ENCODE measurements at places on chromosomes 12 and 14.

DNA sequence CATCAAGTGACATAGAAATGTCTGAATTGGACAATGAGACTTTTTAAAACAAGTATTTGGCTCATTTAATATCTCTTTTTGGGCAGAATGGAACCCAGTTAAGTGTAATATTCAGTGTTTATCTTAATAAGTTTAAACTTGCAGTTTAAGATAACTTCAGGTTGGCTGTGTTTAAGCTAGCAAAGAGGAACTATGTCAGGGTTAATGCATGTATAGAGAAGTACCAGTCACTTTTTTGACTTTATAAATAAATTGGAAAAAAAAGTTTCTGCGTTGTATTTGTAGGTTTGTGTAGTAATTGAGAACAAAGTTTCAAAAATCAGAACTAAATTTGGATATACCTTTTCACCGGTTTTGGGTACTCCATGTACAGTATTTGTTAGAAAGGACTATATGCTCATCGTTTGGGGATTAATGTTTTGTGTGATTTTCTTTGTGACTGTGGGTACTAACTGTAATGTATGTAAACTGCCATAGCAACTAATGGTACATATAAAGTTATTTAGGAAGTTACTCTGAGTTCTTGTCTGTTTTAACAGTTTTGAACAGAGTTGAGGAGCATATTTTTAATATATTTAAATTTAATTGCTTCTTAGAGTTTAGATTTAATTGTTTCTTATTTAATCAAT is 4.5 kb downstream of the HMGA2 start:
- DNase-seq, result no peak

- DNase-seq, result no peak
Observed at GRCh38 chr14:53153702-53154112, 584 bp upstream of the DDHD1 start.

DNA sequence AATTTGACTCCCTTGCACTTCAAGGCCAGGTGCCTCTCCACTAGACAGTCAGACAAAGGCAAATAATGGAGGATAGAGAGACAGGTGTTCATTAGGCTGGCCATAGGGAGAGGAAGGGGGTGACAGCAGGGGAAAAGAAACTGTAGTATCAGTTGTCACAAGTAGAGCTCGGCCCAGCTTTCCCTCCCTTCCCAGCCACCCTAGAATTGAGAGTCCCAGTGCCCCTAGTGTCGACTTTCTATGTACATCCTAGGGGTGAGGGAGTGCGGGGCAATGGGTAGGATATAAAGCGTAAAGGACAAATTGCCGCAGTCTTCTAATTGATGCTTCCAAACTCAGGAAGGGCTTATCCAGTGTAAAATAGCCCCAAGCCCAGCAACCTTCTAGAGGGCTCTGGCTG is 39.0 kb downstream of the BAZ2A start:
- no peak for DNase-seq

GRCh38 chr12:55875704-55876467 is 33.1 kb upstream of the MMP19 start:
- no peak for DNase-seq

DNA sequence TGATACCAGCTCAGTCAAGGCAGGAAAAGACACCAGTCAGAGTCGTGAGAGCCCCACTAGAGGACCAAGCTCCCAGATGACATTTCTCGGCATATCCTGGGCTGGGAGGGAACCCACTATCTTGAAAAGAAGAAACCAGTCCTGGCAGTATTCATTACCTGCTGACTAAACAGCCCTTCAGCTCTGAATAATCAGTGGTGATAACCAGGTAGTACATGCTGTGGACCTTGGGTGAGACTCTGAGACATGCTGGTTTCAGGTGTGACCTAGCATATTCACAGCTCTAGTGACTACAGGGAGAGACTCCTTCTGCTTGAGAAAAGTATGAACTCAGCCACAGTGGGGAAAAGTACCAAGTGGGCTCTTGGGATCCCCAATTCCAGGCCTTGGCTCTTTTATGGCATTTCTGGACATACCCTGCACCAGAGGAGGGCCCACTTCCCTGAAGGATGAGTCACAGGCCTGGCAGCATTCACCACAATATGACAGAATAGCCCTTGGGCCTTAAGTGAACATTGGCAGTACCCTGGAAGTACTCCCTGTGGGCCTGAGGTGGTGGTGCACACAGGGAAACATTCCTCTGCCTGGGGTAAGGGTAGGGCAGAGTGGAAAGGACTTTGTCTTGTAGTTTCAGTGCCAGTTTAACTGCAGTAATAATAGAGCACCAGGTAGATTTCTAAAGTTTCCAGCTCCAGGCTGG is 82.6 kb upstream of the SLC38A4 start:
- DNase-seq, result no peak

GRCh38 chr14:91273885-91274273 is 29.4 kb upstream of the GPR68 start:
- DNase-seq, result no peak

GRCh38 chr14:92973261-92973797 is 50.4 kb downstream of the CHGA start:
- peak; percentile 35 for DNase-seq
